ENCODE measurements at places on chromosomes 3 and 15. TPM values are rescaled to one million over a fixed set of nuclear protein-coding genes. Genes with fewer than 3 reads are reported as not detected.

DNA sequence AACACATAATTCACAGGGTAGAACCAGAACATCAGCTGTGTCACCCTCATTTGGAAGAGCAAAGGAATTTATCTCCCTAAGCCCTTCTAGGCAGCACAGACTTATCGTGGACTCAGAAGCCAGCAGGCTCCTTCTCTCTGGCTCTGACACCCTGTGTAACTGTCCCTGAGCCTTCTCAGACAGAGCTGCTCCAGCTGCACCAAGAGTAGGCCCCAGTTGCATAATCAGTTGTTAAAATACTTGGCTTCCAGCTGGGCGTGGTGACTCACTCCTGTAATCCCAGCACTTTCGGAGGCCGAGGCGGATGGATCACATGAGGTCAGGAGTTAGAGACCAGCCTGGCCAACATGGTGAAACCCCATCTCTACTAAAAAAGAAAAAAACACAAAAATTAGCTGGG is 49.4 kb upstream of the ACVR2B start:
- H3K4me3 ChIP-seq = no peak overlapping the region
- DNase-seq = no peak
- H3K36me3 ChIP-seq = peaks cover 12% of the 10 kb centered on the region
- no peak overlapping the region for H3K27ac ChIP-seq
- no peaks in the 10 kb centered on the region for H3K4me1 ChIP-seq

GRCh38 chr3:31876331-31876730 is 104.7 kb downstream of the OSBPL10 start:
- no peaks in the 10 kb centered on the region for H3K4me1 ChIP-seq
- H3K27ac ChIP-seq = no peak overlapping the region
- DNase-seq = no peak
- no peaks in the 10 kb centered on the region for H3K27me3 ChIP-seq
- H3K36me3 ChIP-seq = no peaks in the 10 kb centered on the region

- H3K4me3 ChIP-seq = peak overlapping the region; percentile 8
- H3K4me1 ChIP-seq = peaks cover 69% of the 10 kb centered on the region
- H3K36me3 ChIP-seq = no peaks in the 10 kb centered on the region
- no peaks in the 10 kb centered on the region for H3K27me3 ChIP-seq
- peak overlapping the region; percentile 82 for H3K27ac ChIP-seq
These were observed 15.3 kb upstream of the NRROS start for GRCh38 chr3:196624067-196624790.

DNA sequence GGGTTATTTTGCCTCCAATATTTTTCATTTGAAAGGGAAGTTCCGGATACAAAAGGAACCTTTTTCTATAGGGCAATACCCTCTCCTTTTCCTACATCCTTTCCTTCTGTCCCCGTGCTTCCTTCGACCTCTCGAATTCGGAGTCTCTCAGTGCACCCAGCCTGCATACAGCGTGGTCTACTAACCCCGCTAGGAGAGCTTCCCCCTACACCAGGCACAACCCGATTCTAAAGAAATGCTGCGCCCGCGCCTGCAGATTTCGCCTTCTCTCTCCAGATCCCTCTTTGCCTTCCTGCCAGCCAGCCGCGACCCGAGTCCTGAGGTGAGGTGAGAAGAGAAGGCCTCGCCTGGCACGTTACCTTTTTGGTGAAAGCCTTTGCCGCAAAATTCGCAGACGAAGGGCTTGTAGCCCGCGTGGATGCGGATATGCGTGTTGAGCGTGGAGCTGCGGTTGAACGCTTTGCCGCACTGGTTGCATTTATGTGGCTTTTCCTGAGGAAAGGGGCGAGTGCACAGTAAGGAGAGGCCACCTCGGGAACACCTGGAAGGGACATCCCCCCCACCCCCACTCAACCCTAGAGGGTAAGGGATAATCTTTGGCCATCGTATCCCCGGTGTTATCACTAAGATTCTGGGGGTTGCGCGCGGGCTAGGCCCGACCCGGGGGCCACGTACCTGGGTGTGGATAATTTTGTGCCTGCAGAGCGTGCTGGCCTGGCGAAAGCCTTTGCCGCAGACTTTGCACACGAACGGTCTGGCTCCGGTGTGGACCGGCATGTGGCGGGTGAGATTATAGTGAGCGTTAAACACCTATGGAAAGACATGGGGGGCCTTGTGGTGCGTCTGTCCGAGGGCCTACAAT is 2.3 kb downstream of the FEZF2 start:
- H3K4me3 ChIP-seq = no peak overlapping the region
- H3K4me1 ChIP-seq = no peaks in the 10 kb centered on the region
- no peaks in the 10 kb centered on the region for H3K36me3 ChIP-seq
- no peak for DNase-seq
- H3K27me3 ChIP-seq = peaks cover 99% of the 10 kb centered on the region
- no peak overlapping the region for H3K27ac ChIP-seq

Gene FANCI
- total RNA-seq = 55.1 TPM

DNA sequence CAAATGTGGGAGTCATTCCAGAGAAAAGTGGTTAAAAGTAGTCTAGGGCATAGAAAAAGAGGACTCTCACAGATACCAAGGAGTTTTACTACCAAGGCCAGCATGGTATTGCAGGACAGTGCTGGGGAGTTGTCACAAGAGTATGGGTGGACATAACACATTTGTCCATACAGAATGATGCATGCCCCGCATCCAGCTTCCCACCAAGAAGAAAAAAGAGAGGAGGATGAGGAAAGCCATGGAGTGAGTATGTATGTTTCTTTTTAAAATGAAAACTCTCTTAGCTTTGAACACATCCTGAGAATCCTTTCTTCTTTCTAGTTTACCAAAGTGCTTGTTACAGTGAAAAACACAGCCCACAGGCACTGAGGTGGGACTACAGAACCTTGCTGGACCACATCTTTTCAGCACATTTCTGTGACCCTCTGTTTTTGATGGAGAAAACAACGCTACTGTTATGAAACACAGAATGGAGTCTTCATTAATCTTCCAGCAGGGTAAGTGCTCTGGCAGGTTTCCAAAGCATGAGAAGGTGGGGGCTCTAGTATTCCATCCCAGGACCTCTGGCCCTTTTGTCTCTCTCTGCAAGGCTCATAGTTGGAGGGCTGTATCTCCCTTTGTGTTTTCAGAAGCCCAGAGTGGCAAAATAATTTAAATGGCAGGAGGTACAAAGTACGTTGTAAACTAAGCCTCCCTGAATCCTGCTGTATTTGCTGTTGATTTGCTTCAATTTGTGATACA is 12.7 kb downstream of the NR2E3 start:
- no peak overlapping the region for H3K4me3 ChIP-seq
- H3K4me1 ChIP-seq = no peaks in the 10 kb centered on the region
- peaks cover 8% of the 10 kb centered on the region for H3K36me3 ChIP-seq
- no peaks in the 10 kb centered on the region for H3K27me3 ChIP-seq
- DNase-seq = no peak
- H3K27ac ChIP-seq = no peak overlapping the region

DNA sequence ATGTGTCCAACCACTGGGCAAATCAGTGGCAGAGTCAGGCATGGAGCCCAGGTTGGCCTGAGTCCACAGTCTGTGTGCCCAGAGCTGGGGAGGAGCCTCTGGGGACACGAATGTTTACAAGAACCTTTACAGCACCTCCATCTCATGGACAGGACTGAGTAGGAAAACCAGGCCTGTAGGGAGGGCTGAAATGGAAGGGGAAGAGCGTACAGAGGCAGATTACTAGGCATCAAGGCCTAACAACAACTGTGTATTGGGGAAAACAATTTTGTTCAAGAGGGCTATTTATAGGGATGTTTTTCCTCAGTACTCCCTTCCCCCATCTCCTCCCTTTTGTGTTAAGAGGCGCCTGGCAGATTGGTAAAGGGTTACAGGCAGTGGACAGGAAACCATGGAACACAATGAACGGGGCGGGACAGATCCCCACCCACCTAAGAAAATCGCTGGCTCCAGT is 15.1 kb upstream of the ARHGAP31 start:
- H3K4me3 ChIP-seq = no peak overlapping the region
- no peak for DNase-seq
- H3K4me1 ChIP-seq = peaks cover 3% of the 10 kb centered on the region
- no peak overlapping the region for H3K27ac ChIP-seq

GRCh38 chr15:39153058-39153714 is 427.7 kb upstream of the THBS1 start:
- H3K36me3 ChIP-seq = no peaks in the 10 kb centered on the region
- DNase-seq = no peak
- H3K4me3 ChIP-seq = no peak overlapping the region
- H3K27me3 ChIP-seq = no peaks in the 10 kb centered on the region
- no peaks in the 10 kb centered on the region for H3K4me1 ChIP-seq

Gene GOLGA6B
- not detected for total RNA-seq

- H3K27ac ChIP-seq = peak overlapping the region; percentile 7
These were observed 191.9 kb upstream of the TSC22D2 start for GRCh38 chr3:150216041-150216811.

DNA sequence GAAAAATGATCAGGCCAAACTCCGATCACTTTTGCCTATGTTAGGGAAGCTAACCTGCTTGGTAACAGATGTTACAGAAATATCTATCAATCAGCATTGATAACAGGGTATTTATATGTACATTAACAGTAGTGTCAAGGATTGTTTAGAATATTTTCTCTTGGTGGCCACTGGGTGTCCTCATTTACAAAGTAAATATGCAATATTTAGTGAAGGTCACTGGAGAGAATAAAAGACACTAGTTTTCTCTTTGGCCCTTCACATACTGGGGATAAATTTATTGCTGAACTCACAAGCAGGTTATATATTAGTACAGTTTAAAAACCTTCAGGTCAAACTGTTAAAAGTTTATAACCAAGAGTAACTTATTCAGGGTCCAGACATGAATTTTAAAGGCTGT is 69.0 kb downstream of the TIGIT start:
- H3K27ac ChIP-seq = no peak overlapping the region
- H3K27me3 ChIP-seq = no peaks in the 10 kb centered on the region
- no peaks in the 10 kb centered on the region for H3K36me3 ChIP-seq
- no peak for DNase-seq
- H3K4me1 ChIP-seq = no peaks in the 10 kb centered on the region

- no peaks in the 10 kb centered on the region for H3K27me3 ChIP-seq
- no peaks in the 10 kb centered on the region for H3K4me1 ChIP-seq
- no peaks in the 10 kb centered on the region for H3K36me3 ChIP-seq
- no peak overlapping the region for H3K27ac ChIP-seq
These were observed 39.5 kb upstream of the NSMCE3 start for GRCh38 chr15:29309139-29309538.

DNA sequence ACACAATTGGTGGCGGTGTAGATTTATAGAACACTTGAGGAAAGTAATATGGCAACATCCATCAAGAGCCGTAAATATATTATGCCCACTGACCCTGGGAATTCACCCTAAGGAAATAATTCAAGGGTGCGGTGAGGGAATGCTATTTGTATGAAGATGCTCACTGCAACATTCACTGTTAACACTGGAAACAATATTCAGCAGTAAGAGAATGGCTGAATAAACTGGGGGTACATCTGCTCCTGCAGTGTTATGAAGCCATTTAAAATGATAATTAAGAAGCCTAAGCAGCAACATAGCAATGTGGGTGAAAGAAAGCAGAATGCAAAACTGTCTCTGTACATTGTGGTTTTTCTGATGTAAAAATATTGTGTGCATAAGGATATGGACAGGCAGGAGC is 87.6 kb downstream of the RAB11A start:
- no peak for DNase-seq
- no peaks in the 10 kb centered on the region for H3K36me3 ChIP-seq
- no peak overlapping the region for H3K4me3 ChIP-seq

DNA sequence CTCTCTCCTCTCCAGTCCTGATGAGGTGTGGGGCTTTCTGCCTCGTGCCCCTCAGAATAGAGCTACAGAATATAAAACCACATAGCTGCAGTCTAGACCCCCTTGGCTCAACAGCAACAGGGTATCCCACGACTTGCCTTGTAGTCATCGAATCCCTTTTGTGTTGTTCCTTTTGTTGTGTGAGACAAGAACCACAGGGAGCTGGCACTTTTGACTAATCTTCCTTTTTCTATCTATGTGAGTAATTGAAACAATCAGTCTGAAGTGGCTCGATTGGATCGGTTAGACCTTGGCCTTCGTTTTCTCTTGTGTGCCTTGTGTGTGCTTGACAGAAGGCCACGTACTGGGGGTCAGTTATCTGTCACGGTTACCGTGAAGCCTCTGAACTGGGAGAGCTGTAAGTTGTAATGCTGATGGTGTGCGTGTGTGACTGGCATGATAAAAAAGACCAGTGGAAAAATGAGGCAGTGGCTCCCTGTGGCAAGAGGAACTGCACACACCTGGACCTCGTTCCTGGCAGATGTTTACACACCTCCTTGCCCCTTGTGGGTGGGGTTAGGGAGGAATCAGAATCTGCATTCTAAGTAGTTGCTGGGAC is 23.2 kb upstream of the IQCF6 start:
- DNase-seq = no peak
- no peak overlapping the region for H3K27ac ChIP-seq
- H3K4me3 ChIP-seq = no peak overlapping the region
- no peaks in the 10 kb centered on the region for H3K27me3 ChIP-seq
- H3K4me1 ChIP-seq = peaks cover 22% of the 10 kb centered on the region
- H3K36me3 ChIP-seq = no peaks in the 10 kb centered on the region

Gene TICRR
- total RNA-seq = 3.5 TPM

DNA sequence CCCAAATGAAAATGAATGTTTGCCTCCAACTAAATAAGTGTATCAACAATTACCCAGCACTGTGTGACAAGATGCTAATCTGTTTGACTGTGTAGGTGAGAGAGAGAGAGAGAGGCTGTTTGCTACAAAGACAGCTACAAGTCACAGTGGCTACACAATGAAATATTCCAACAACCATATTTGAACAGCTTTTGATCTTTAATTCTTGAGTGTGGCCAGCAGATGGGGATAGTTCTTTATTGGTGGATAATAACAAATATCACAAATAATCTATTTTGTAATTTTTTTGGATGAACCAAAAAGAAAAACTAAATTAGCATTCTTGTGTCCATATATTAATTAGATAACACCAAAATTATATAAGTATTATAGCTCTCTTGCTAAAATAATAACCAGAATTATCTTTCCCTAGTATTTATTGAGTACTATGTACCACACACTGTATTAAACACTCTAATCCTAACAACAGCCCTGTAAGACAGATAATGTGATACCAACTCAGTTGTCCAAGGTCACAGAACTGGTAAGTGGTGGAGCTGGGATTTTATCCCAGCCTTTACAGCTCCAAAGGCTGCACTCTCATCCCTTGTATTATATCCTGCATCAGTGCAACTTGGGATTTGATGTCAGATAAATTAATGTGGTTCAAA is 61.9 kb upstream of the C3orf80 start:
- H3K27me3 ChIP-seq = no peaks in the 10 kb centered on the region
- no peaks in the 10 kb centered on the region for H3K36me3 ChIP-seq
- H3K27ac ChIP-seq = no peak overlapping the region

DNA sequence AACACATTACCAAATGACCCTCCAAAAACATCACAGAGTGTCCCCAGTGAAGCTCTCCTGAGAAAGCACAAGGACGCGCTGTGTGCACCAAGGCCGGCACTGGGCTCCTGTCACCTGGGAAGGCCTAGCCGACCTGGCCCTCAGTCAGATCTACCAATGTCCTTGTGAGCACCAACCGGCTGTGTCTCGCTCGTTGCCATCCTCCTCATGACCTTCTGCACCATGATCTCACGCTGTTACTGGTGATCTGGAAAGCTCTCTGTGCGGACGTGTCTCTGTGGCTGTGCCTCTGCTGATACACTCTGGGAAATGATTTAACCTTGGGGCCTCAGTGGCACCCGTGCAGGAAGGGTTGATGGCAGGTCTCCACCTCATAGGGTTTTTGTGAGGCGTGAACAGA is 24.2 kb downstream of the ZXDC start:
- H3K4me1 ChIP-seq = no peaks in the 10 kb centered on the region
- peaks cover 63% of the 10 kb centered on the region for H3K36me3 ChIP-seq

Gene MB21D2
- 1.5 TPM for total RNA-seq

Data from thymus (tissue), 14 donors.